ENCODE measurements at places on chromosomes 6 and 20.

GRCh38 chr6:140874066-140874465, 1258.7 kb upstream of the GJE1 start:
- DNase-seq: no peak

GRCh38 chr6:151254451-151255081, 14.8 kb downstream of the AKAP12 start:
- DNase-seq: no peak

DNA sequence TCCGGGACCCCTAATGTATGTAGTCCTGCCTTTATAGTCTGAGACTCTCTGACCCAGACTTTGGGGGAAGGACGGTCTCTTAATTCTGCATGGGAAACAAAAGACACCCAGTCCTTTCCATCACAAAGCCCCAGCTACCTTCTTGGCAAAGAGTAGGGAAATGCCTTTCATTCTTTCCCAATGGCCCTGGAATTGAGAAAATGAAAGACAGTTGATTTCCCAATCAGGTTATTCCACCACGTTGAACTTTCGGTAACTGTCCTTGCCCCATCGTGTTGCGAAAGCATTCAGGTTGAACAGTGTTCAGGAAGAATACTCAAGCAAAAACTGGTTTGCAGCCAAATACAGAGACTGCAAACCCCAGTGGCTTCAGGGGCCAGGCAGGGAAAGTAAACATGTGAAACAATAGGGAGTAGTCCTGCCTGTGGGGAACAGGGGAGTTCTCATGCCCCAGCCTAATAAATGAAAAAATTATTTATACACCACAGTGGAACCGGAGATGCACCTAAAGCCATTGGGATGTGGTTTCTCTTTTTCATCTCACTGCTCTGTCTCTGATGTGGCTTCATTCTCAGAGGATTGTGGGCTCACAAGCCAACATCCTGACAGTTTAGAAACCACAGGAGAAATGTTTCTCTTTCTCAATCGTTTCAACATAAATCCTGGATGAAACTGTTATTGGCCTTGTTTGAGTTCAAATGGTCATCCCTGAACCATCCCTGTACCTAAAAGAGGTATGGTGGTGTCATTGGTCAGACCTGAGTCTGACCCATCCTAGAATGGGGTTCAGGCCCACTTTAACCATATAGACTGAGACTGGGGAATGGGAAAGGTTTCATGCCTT, 44.2 kb upstream of the SLC9A8 start:
- no peak for DNase-seq

- peak; percentile 51 for DNase-seq
Observed at GRCh38 chr6:33632558-33633039, 11.5 kb downstream of the ITPR3 start.

DNA sequence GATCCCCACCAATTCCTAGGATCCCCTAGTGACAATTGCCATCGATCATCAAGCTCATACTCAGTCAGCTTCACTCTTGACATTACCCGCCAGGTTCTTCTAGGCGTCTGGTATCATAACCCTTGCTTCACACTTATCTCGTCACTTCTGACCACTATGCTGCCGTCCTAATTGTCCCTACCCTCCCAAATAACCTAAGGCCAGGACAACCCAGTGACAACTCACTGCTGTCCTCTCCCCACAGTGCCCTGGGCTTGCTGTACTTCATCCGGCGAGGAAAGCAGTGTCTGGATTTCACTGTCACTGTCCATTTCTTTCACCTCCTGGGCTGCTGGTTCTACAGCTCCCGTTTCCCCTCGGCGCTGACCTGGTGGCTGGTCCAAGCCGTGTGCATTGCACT, 3.7 kb downstream of the SYS1 start:
- DNase-seq: no peak

All from effector CD4-positive, alpha-beta T cell (primary cell).